Stimulated activated CD4-positive, alpha-beta T cell treated with anti-CD3 and anti-CD28 coated beads, Interleukin-15, amount 100 ng/mL, for 1 hour (primary cell): ENCODE measurements at places on chromosomes 16 and 17.
A peak's percentile ranks its signal among the peaks of the same experiment; 100 is the strongest.

GRCh38 chr17:1462164-1463112, 6.4 kb upstream of the CRK start:
- no peak for DNase-seq

DNA sequence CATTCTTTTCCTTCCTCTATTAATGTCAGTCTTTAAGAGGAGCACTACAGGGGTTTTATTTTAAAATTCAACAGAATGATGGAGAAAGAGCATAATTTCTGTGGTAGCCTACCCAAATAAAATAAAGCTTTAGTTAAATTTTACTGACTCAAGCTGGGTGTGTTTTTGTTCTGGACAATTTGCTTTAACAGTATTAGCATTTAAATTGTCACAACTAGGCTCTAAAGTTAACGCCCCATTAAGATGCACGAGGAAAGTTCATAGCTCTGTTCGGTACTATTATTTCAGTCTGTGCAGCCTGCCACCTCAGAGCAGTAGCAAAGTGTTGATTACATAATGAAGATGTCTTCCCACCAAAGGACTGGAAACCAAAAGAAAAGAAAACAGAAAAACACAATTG, 52.0 kb downstream of the CDK12 start:
- DNase-seq = no peak

DNA sequence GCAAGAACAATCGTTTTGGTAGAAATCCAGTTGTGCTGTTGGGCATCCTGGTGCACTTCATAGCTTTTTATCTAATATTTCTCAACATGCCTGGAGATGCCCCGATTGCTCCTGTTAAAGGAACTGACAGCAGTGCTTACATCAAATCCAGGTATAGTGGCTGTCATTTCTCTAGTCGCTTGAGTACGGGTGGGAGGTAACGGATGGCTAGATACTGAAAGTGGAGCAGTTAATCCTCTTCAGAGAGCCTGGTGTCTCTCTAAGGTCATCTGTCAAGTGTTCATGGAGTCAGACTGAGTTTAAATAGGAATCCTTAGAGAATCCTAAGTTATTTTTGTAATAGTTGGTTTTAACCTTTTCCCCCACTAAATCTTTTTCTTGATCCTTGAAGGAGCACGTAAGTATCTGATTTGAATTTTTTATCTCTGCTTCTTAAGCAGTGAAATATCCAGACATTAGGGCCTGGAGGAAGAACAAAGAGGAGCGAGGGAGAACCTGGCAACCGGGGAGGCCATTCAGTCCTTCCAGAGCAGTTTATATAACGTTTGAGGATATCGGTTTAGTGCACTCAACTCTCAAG, 37.2 kb downstream of the MFSD11 start:
- DNase-seq = no peak

DNA sequence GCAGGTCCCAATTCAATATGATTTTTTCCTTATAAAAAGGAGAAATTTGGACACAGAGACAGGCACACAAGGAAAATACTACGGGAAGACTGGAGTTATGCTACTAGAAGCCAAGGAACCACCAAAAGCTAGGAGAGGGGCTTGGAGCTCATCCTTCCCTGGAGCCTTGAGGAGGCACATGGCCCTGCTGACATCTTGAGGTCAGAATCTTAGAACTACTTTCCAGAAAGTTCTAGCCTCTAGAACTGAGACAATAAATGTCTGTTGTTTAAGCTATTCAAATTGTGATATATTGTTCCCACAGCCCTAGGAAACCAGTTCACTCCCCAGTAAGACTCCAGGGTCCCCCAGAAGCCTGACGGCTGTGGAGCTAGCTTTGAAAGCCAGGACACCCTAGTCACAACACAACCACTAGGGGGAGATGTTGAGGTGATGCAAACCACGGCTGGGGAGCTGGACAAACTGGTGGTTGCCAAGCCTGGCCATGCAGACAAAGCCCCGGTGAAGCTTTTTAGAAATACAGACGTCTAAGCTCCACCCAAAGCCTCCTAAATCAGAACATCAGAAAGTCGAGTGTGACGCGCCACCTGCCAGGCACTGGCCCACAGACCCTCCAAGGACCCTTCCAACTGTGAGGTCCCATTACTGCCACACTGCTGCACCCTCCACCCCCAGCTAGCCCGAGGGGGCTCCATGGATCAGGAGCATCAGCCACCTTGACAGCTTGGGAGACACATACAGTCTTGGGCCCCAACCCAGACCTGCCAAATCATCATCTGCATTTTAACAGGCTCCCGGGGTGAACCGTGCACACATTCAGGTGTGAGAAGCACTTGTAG, 106.4 kb downstream of the SLC39A11 start:
- no peak for DNase-seq

GRCh38 chr17:55582897-55583296, 71.6 kb upstream of the SMIM36 start:
- DNase-seq = no peak

DNA sequence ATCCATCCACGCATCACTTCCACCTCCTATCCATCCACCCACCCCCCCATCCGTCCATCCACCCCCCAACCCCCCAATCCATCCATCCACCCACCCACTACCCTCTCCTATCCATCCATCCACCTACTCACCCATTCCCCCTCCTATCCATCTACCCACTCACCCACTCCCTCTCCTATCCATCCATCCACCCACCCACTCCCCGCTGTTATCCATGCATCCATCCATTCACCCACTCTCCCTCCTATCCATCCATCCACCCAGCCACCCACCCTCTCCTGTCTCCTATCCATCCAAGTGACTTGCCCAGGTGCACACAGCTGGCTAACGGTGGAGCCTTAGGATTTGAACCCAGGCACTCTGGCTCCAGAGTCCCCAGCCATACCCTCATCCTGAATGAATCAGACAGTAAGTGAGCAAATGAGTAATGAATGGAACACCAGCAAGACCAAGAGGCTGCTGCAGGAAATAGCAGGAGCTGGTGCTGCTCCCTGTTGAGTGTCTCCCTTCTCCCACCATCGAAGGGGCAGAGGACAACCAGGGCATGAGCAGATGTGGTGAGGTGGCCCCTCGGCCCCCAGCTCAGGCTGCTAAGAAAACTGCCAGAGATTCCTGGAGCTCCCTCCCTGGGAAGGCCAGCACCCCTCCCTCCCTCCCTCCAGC, 62.5 kb downstream of the LITAF start:
- no peak for DNase-seq

DNA sequence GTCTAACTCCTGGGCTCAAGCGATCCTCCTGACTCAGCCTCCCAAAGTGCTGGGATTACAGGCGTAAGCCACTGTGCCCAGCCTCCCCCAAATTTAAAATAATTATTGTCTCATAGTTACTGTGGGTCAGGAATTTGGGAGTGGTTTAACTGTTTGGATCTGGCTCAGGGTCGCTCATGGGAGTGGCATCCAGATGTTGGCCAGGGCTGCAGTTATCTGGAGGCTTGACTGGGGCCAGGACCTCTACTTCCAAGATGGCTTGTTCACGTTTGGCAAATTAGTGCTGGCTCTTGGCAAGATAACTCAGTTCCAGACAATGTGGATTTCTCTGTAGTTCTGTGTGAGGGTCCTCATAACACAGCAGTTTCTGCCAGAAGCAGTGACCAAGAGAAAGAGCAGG, 8.0 kb downstream of the TEN1 start:
- no peak for DNase-seq

DNA sequence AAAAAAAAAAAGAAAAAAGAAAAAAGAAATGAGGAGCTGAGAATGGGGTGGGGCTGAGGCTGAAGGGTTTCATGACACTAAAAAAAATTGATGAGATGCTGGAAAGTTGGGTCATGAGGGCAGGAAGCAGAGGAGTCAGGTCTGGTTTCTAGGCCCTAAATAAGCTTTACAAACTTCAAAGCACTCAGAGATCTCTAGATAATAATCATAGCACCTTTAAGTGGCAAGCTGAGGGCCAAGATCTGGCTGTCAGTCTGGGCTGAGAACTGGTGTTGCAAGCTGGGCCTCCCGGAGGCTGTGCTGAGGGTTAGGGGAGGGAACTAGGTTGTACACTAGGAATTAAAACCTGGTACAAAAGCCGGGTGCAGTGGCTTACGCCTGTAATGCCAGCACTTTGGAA, 6.4 kb downstream of the ZNF764 start:
- peak; percentile 31 for DNase-seq

DNA sequence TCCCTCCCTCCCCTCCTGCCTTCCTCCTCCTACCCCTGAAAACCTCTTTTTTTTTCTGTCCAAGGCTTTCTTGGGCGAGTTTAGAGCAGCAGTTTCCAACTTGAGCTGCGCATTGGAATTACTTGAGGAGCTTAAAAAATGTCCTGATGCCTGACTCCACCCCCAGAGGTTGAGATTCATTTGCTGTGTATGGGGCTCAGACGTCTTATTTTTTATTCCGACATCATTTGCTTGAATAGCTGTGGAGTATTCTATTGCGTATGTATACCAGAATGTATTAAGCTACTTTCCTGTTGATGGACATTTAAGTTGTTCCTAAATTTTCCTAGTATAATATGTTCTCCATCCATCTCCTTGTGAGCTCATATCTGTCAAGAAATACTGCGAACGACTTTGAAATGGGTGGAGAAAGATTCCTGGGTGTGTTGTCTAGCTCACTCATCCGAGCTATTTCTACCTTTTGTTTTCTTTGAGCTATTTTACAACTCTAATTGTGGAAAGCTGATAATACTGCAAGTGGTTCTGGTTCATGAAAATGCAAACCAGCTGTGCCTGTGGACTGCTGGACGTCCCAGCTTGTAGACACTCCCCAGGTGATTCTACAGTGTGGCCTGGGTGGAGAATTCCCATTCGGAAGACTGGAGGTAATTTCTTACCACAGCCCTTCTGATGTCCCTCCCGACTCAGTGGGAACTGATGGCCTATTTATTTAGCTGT, 40.5 kb downstream of the CMIP start:
- no peak for DNase-seq

DNA sequence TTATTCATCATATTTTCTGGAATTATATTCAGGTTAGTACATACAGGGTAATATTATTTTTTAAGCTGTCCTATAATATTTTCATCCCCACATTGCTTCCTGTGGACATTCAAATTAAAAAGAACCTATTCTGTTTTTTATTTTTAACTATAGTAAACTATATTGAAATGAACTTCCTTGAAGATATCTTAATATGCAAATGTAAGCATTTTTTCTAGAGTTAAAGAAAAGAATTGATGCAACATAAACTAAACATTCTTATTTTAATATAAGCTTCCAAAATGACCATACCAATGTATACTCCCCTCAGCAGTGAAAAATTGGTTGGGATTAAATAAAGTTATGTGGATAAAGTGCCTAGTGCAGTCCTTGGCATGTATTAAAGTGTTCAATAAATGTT, 416.6 kb downstream of the KIF2B start:
- no peak for DNase-seq

DNA sequence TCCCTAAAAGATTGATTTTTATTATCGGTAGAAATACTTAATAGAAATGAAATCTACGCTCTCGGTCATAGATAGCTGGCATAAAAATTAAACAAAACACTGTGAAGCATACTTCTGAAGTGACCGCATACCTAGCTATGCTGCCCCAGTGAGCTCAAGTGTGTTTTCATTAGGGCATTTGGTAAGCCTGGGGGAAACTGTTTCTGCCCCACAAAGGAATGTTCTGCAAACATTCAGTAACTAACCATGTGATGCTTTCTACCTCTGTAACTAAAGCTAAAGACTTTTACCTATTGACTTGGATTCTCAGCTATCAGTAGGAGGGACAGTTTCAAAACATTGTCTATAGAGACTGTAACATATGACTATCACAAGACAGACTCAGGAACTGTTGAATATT, 93.5 kb upstream of the HSBP1 start:
- DNase-seq = no peak

- DNase-seq = no peak
Observed at GRCh38 chr16:47731252-47731651, 270.1 kb downstream of the PHKB start.

- DNase-seq = no peak
Observed at GRCh38 chr17:29573871-29574731, 5.6 kb downstream of the TP53I13 start.

DNA sequence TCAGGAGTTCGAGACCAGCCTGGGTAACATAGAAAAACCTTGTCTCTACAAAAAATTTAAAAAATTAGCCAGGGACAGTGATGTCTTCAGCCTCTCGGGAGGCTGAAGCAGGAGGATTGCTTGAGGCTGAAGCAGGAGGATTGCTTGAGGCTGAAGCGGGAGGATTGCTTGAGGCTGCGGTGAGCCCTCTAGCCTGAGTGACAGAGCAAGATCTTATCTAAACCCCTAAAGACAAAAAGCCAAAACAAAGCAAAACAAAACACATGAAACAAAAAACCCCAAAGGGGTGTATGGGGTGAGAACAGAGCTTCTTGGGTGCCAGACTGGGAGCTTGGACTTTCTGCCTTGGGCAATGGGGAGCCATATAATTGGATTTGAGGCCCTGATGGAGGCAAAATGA, 2.6 kb downstream of the SPNS3 start:
- DNase-seq = no peak

GRCh38 chr17:9050801-9051401, 29.6 kb downstream of the NTN1 start:
- no peak for DNase-seq

GRCh38 chr16:74817851-74818250, 43.2 kb upstream of the FA2H start:
- no peak for DNase-seq

DNA sequence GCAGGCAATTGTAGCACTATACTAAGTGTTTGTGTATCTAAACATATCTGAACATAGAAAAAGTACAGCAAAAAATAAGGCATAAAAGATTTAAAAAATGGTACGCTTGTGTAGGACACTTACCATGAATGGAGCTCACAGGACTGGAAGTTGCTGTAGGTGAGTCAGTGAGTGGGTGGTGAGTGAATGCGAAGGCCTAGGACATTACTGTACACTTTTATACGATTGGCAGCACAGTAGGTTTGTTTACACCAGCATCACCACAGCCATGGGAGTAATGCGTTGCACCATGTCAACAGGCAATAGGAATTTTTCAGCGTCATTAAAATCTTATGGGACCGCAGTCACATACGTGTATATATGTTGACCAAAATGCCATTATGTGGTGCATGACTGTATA, 45.6 kb downstream of the DNAH9 start:
- DNase-seq = no peak
